Left renal cortex interstitium (tissue), 4 donors: ENCODE measurements at places on chromosomes 7 and 10.

GRCh38 chr7:73742338-73742752 is 3.7 kb upstream of the ABHD11 start:
- no peak for DNase-seq

- no peak for DNase-seq
These were observed 6.7 kb upstream of the OAT start for GRCh38 chr10:124425227-124425962.

- DNase-seq = no peak
These were observed 51.7 kb downstream of the COL17A1 start for GRCh38 chr10:104033966-104034365.

DNA sequence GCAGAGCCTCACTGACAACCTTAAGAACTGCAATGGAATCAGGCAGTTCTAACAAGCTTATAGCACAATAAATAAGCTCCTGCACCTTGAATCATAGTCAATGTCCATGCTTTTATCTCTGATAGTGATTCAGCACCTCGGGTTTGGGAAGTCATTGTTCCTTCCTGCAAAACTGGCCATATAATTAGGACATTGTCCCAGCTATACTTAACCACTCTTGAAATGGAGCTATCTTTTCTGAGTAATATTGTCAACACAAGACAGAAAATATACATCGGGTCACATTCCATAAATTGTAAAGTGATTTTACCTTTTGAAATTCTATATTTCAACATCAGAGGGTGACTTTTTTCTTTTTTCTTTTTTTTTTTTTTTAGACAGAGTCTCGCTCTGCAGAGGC is 682.8 kb downstream of the KCNMA1 start:
- no peak for DNase-seq

GRCh38 chr10:70232155-70232858 is 922 bp downstream of the PPA1 start:
- no peak for DNase-seq

DNA sequence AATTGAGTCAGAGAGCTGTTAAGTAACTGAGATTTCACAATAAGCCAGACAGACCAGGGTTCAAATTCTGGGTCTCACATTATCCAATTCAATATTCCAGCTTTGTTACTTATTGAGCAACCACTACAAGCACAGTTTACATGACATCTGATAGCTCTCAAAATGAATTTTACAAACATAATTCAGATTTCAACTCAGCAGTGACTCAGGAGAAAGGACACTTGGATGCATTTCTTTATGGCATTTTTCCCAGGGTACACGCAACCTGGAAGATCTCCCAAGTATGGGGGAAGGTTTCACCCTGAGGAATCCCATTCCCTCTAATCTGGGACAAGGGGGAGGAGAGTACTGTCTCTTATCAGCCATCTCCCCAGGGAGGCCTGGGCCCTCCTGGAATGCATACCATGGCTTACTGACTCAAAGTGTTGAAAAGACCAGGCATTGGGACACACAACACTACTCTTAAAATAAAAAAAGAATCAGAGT is 102.4 kb downstream of the CFTR start:
- DNase-seq = no peak

- no peak for DNase-seq
These were observed 92.0 kb upstream of the GPR26 start for GRCh38 chr10:123574109-123574698.

DNA sequence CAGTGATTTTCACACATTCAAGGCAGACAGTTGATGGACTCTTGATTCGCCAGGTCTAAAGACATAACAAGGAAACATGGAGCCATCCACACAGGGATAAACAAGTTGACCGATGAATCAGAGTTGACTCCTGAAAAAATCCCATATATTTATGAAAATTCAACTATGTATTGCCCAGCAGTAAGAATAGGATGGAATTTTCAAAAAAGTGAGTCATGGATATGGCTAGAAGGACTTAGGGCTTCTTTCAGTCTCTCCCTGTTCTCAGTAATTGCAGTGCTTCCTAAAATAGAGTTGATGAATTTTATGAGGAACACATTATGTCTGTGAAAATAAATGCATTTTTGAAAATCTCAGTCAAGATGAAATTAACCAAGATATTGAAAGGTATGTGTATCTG is 301.2 kb downstream of the PLXDC2 start:
- no peak for DNase-seq

DNA sequence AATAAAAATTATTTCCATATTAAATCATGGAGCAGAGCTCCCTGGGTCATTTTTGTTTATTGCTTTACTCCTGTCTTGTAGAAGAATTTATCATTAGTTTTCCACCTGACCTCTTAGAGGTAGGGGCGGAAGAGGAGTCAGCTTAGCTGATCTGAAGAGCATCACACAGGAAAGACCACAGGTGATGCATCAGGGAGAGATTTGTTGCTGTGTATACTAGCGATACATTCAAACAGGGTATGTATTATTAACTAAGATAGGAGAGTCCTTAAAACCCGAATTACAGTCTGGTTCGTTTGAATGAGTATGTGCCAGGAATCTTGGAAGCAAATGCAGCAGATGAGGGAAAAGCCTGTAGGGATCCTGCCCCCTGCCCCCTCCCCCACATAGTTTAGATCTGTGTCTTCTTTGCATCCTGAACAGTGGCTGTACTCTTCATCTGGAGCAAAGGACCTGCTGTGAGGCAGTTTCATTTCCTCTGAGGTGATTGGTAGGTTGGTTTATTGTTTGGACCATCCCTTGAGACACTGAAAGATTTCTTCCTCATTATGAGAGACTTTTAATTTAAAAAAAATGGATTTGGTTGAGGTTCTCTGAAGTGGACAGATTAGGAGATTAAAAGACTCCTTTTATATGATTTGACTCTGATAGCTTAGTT is 177.0 kb downstream of the SND1 start:
- no peak for DNase-seq

DNA sequence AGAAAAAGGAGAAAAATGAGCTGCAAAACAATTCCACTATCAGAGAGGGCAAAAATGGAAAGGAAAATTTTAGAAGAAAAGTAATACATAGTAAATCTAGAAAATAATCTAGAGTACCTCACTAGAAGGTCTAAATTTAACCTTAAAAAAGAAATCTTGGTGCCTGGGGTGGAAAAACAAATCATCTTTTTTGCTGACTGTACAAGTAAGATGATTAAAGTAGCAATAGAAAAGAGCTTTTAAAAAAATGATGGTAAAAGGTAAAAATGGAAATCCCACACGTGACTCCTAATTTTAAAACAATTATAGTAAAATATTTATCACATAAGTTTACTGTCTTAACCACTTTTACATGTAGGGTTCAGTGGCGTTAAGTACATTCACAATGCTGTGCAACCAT is 28.8 kb upstream of the GOT1 start:
- no peak for DNase-seq

DNA sequence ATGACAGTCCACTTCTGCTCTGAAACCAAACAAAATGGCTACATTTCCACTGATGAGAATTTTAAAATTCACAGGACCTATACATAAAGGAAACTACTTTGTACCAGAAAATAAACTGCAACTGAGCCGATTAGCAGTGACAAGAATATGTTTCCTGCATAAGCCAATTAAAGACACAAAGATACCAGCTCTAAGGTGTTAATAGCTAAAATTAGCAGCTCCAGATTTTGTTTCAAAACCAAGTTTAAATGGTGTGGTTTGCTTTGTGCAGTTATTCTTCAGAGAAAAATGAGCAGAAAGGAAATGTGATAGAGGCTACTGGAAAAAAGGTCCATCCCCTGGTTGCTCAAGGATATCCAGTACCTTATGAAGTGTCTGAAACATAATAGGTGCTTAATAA is 123.2 kb downstream of the ANK3 start:
- no peak for DNase-seq

DNA sequence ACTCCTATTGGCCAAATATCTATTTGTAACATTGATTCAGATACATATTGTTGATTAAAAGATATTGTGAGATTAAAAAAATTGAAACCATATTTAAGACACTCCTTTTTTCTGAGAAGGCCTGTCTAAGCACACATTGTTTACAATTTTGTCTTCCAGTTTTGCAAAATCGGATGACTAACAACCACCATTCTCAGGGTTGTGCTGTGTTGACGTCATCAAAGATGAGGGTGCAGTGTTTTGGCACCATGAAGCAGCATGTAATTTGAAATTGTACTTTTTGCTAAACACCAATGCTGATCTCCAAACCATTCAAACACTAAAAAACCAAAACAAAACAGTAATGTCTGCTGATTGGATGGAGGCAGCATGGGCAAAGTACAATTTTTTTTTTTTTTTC is 7.4 kb downstream of the CREB5 start:
- DNase-seq = no peak

DNA sequence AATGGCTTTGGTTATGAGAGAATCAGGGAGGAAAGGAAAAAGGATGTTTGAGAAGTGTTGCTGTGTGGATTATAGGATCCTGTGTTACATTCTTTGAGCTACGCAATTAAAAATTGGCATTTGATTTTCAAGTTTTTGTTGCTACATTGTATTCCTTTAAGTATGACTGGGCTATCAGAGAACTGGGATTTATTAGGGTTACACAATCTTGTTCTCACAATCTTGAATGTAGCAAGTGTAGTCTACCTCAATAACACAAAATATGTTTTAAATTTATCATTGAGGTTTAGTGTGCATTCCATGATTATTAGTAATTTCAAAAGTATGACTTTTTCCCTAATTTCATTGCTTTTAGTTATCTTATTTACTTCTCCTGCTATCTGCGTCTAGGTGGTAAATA is 113.9 kb downstream of the CACNB2 start:
- no peak for DNase-seq

DNA sequence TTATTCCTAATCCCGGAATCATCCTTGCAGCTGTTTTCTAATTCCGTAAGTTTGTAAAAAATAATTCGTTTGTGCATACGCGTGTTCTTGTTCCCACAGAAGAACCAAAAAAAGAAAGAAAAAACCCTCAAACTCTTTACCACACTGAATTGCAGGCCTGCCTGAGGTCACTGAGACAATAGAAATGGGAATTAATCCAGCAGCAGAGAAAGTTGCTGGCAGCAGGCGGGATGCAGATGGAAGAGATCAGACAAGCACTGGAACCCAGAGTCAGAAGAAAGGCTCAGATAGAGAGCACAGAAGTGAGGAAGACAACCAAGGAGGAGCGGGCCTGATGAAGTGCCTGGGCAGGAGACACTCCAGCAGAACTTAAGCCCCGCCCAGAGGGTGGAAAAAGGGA is 141.5 kb upstream of the VWC2 start:
- DNase-seq = no peak

DNA sequence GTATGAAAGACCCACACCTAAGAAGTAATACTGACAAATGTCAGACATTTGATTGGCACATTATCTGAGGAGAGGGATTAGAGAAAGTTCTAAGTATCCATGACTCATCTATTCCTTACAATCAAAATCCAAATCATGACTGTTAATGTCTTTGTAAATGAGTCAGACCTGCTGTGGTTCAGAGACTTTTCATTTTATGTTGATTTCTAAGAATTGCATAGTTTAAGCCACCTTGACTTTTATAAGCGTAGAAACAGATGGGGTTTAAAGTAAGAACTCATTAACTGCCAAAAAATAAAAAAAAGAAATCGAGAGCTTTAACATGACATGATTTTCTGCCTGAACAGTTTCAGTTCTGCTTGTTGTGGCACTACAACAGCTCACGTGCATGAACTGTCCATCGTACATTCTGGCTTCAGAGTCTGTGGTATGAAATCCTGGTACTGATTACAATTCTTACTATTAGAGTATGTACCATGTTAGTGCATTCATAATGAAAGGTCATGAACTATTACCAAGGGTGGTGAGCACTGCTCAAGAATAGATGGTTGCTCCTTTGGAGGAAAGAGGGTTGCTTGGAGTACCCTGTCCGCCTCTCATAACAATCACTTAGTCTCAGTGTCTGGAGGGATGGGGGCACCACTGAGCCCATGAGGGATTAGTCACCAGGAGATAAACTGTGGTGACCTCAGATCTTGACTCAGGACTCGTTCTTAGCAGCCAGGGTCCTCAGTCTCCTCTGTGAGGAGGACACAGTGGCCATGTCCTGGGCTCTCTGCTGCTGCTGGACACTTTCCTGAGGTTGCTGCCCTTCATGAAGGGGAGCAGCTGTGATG is 42.2 kb downstream of the ACSM6 start:
- DNase-seq = no peak

- DNase-seq = no peak
These were observed 43.4 kb downstream of the DNMBP start for GRCh38 chr10:99966306-99966705.

DNA sequence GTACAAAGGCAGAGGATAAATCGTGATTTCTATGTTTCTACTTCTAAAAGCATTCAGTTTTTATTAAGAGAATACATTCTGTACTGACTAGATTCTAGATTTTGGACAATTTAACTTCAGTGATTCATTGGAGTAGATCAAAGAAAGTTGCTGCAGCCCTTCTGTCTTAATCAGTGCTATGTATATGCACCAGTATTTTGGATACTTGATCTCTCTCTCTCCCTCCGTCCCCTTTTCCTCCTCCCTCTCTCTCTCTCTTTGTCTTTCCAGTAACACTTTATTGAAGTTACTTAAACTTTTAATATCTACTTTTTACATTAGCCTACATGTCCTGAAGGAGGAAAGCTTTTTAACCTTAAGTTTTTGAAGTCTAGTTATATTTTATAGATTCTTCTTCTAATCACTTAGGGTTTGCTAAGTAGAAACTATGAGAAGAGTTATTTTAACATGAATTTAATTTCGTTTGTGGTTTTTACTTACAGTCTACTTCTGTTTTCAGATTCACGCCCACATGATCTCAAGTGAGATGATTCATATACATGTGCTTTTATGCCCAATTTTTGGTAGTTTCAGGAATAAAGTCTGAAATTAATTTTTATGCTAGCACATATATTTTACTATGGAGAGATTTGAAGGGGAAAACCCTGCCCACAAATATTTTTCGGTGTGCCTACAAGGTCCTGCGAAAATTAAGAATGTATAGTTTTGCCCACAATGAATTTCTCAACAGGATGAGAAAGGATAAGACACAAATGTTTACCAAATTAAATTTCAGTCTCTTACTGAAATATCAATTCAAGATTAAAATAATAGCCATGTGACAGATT is 9.1 kb downstream of the MDFIC start:
- no peak for DNase-seq

- DNase-seq = no peak
These were observed 226.4 kb upstream of the HABP2 start for GRCh38 chr10:113326160-113327111.

- DNase-seq = no peak
These were observed 1.5 kb upstream of the MEST start for GRCh38 chr7:130490311-130490791.

DNA sequence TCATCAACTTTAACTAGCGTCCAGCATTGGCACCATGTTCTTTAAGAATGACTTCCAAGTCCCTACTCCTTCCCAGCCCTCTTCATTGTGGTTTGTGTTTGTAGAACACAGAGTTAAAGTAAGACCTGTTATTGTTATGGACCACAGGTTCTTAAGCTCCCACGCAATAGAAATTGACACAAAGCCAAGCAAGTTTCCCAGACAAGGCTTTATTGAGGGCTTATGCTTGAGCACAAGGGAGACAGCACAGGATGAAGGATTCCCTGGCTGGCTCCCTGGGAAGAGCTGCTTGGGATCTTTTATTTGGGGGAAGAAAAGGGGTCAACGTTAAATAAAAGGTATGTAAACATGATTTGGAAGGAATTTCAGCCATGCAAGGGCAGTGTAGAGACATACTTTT is 44.3 kb upstream of the PRKCQ start:
- DNase-seq = no peak
